Stimulated activated CD8-positive, alpha-beta memory T cell treated with anti-CD3 and anti-CD28 coated beads, Interleukin-15, amount 100 ng/mL, for 4 hours (primary cell): ENCODE measurements at places on chromosomes 1 and 21.

- DNase-seq, result no peak
Measured at GRCh38 chr21:42563686-42564085, 50.0 kb downstream of the SLC37A1 start.

GRCh38 chr1:43426221-43426620, 27.5 kb downstream of the HYI start:
- no peak for DNase-seq

DNA sequence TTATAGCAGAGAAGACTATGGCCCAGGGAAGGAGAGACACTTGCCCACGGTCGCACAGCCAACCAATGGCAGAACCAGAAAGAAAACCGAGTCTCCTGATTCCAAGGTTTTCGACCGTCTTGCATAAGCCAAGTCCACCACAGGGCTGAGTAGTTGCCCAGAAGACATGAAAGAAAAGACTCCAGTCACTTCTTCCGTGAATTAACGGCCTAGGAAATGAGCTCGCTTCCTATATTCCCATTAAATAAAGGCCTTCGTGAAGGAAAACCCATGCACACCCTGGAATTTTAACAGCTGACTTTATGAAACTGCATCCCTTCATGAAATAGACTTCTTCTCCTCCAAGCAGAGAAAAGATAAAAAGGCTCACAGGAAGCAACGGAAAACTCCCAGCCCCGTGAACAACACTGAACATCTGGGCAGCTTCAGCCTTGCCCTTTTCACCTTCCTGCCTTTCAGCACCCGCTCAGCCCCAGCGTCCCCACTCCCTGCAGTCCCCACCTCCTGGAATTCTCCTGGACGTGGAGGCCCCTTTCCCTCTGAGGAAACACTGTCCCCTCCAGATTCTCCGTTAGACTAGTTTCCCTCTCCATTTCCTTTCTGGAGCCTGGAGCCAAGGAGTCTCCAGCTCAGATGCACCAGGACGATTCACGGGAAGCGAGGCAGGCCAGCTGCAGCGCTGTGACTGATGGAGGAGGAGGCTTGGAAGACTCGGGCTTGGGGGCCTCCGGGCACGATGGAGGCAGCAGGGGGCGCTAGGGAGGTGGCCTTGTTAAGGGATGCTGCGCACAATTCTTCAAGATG, 2.7 kb upstream of the MYOC start:
- peak; percentile 10 for DNase-seq

DNA sequence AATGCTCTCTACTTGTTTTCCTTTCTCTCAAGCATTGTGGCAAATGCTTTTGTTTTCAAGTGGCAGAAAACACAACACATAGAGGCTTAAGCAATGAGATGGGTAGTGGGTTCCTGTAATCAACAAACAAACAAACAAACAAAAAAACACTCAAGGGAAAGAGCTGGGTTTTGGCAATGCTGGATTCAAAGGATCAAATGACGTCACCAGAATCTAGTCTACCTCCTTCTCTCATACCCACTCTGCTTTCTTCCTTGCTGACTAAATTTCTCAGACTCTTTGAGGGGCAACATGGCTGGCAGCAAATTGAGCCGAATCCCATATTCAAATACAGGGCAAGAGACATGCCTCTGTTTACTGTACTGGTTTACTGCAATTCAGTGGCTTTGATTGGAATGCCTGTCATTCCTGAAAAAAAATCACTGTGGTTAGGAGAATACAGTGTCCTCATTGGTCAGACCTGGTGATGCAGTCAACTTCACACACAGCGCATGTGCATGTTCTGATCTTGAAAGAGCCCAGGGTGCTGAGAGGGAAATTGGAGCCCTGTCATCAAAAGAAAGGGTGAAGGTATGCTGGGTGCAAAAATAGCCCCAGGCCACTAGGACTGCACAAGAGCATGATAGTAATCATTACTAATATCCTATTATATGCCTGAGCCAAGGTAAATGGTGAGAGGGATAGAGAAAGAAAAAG, 356.2 kb downstream of the KCTD3 start:
- DNase-seq, result no peak

GRCh38 chr1:197736685-197737084, 38.6 kb downstream of the DENND1B start:
- DNase-seq, result no peak

DNA sequence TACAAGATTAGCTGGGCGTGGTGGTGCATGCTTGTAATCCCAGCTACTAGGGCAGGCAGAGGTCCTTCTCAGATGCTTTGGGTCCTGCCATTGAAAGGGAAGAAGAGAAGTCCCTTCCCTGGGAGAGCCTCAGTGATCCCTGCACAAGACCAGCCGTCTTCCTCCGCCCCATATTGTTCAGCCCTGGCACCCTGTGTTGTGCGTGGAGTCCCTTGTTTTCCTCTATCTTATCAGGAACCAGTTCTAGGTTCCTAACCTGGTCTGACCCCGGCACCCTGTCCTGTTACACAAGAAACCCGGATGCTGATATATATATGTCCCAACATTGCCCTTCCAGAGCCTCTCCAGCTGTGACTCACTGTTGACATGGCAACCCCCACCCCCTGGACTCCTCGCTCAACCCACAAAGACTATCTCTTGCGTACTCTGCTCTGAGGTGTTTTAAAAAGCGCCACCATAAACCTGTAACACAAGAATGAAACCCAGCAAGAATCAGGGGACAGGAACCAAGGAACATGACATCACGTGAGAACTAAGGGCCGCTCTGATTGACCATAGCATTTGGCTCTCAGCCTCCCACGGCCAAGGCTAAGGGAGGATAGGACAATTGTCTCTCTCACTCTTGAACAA, 4.8 kb downstream of the MX2 start:
- no peak for DNase-seq

GRCh38 chr21:26447932-26448475, 125.1 kb downstream of the CYYR1 start:
- no peak for DNase-seq

DNA sequence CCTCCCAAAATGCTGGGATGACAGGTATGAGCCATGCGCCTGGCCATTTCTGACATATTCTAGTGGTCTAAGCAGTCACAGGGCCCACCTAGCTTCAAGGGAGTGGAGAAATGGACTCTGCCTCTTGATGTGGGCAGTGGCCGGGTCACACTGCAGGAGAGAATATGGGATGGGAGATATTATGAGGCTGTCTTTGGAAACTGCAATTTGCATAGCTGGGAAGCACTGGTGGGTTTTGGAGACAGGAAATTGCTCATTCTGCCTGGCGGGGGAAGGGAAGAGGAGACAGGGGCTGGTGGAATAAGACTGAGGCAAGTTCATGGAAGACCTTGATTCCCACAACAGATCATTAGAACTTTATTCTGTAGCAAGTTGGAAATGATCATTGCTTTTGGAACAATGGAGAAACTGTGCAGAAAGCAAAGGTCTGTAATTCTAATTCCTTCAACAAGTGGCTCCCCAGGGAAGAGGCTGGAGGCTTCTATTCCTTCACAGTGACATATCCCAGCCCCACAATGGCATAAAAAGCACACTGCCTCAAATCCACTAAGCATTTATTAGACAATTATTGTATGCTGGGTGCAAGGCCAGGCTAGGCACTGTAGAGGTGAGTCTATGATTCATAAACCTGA, 10.5 kb downstream of the NCMAP start:
- no peak for DNase-seq

- no peak for DNase-seq
Measured at GRCh38 chr1:54865238-54866073, 21.5 kb downstream of the DHCR24 start.

GRCh38 chr1:114388432-114389003, 122.5 kb downstream of the TRIM33 start:
- no peak for DNase-seq

DNA sequence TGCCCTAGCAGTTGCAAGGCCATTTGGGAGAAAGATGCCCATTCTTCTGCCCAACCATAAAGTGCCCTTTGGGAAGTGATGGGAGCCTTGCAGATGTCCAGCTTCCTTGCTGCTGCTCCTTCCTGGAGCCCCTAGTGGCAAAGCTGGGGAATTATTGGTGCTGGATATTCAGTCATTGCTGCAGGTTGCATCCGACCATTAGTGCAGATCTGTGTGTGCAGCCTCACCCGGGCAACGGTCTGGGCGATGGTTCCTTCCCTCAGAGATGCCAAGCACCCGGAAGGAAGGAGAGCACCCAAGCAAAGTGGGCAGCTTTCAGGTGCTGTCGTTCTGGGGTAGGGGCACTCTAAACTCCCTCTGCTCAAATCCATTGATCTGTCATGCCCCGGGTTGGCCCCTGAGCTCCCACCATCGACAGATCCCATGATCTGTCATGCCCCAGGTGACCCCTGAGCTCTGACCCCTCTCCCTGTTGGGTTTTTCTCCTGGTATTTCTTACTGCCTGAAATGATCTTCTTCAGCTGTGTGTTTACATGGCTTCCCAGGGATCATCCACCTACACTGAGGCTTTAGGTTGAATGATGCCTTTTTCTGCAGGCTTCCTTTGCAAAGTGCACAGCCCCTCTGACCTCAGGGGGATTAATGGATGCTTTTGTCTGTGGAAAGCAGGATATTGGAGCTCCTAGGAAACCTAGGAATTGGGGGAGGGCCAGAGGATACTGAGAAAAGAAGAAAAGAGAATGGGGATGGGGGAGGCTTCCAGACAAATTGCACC, 467.5 kb downstream of the PTPRU start:
- DNase-seq, result no peak

DNA sequence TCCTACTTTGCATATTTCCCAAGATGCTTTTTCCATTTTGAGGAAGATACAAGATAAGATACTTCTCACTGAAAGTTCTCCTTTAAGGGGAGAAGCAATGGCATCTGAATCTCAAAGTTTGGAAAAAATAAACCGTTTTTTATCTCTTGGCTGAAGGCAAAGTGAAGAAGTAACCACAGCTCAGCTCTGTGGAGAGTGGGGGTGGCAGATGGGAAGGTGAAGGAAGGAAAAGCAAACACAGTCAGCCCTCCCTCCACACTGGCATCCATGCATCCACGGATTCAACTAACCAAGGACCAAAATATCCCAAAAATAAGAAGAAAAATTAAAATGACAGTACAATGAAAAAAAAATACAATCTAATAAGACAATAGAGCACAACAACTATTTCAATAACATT, 211.1 kb downstream of the RGS7 start:
- no peak for DNase-seq
